ENCODE measurements at places on chromosomes 5 and 9.

DNA sequence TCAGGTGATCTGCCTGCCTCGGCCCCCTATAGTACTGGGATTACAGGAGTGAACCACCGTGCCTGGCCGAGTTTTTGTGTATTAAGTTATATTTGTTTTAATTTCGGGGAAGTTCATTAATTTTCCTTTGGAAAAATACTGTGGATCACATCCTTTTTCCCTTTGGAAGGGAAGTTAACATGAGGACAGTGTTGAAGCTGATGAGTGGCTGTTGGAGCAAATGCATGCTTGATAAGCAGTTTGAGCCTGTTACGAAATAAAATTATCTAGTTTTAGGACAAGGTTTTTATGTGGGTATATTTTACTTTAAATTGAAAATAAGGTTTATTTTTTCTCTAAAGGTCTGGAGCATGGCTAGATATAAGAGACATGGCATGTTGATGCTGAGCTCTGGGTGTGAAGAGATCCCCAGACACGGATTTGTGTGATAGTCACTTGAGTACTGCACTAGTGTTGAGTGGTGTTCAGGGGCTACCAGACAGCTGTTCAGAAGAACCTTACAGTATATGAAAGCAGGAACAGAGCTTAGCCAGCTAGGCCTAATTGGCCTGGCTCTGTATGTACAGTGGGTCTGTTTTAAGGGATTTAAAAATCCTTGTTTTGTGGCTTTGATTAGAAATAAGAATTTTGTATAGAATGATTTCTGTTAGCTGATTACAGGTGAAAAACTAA, 17.4 kb downstream of the LMNB1 start:
- no peak for DNase-seq

DNA sequence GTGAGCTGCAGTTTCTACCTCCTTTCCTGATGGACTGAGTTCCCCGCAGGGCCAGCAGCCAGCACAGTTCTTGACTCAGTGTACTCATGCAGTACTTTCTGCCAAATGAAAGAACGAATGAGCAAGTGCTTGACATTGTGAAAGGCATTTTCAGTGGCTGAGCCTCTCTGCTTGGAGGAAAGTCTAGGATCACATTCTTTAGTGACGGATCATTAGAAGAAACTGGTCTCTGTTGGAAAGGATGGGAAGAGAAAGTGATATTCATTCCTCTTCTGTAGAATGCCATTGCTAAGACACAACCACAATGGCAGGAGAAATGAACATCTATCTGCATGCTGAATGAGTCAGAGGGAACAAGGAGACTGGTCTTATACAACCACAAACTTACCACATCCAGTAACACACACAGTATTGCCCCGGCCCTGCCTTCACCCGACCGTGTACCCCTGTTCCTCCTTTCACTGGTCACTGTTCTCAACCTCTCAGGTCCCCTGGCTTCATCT, 206.9 kb downstream of the CRB2 start:
- DNase-seq, result peak; percentile 40

DNA sequence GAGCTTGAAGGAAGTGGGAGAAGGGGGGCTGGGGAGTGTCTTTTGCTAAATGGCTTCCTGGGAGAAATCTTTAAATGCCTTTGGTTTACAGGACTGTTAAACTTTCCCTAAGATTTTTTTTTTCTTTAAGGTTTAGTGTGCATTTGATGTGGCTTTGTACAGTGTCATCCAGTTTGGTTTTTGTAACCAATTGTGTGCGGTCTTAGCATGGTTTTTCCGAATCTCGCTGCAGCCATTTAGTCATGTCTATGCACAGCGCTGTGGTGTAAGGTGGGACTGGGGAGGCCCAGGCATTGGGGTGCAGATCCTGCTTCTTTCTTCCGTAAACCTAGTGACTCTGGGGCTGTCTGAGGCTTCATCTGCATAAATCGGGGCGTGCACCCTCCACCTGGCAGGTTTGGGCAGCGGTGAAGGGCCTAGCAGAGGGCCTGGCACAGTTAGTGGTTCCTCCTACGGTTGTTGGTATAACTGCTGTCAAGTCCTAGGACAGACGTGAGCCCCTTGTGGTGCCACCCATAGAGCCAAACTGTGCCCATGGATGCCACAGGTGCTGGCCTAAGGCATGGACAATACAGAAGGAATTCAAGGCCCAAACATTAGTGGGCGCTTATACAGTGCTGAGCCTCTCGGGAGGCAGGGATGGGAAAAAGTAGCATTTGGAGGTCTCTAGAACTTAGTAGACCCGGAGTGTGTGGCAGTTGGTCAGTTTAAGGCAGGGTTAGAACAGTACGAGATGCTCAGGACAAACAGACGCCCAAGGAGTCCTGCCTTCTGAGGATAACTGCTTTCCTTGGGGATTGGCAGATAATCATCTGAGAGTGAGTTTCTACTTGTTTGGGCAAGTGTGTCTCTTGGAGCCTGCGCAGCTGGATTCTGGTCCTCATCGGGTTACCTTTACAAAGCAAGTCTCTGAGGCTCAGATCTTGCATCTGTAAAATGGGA, 1.5 kb downstream of the PRRC2B start:
- DNase-seq, result peak; percentile 44

- DNase-seq, result no peak
Measured at GRCh38 chr5:104370523-104370922, 807.9 kb upstream of the NUDT12 start.

GRCh38 chr5:146025114-146025680, 80.2 kb downstream of the PLAC8L1 start:
- DNase-seq, result no peak

DNA sequence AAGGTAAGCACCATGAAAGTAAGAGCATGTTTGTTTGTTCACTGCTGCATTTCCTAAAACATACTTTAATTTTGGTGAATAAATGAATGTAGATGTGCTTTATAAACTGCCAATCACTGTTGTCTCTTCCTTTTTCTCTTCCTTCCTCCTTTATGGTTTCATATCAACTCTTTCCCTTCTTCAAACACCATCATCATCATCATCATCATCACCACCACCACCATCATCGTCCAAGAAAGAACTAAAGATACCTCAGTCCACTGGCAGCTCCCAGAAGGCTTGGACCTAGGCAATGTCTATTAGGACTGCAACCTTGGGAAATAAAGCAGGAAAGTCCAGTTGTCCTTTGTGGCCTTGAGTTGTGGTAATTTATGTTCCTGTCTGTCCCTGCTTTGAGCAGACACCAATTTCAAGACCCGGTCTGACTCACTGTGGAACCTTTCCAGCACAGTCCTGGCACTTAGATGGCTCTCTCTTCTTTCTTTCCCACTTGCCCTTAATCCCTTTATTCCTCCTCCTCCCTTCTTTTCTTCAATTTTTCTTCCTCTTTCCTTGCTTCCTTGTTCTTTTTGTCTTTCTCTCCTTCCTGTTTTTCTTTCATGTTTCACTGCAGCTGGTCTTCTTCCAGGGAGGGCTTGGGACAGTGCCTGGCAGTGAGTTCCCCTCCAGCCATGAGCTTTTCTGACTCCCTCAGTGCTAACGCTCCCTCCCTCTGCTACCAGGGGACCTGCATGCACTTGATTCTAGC, 99.3 kb downstream of the ANGPTL2 start:
- DNase-seq, result no peak

- no peak for DNase-seq
Measured at GRCh38 chr9:105678163-105678562, 15.9 kb downstream of the TAL2 start.

DNA sequence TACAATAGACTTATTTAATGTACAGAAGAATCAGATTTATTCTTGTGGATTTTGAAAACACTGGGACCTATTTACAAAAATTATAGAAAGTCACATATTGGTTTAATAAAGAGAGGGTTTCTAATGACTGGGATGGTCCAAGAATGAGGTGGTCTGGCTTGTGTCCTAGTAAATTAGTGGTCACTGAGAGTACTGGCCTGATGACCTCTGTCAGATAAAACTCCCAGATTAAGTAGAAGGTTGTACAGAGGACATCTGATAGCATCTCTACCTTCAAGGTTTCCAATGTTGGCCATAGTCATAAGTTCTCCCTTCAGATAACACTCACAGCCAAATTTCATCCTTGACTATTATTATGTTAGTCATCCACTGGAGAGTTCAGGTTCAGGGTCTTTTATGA, 692.9 kb downstream of the MTRR start:
- no peak for DNase-seq

DNA sequence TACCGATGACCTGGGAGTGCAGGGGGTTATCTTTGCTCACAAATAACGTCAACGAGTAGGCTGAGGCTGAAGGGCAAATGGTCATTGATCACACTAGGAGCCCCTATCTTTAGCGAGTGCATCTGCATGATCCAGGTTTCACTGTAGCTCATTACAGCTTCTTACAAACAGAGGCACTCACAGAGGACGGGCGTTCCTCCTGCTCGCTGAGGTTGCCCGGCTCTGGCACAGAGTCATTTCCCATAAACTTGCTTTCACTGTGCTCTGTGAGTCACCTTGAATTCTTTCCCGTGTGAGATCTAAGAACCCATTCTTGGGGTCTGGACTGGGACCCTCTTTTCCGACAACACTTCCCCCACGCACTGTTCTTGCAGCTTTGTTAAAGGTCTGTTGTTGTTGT, 1.9 kb upstream of the PAEP start:
- DNase-seq, result no peak

DNA sequence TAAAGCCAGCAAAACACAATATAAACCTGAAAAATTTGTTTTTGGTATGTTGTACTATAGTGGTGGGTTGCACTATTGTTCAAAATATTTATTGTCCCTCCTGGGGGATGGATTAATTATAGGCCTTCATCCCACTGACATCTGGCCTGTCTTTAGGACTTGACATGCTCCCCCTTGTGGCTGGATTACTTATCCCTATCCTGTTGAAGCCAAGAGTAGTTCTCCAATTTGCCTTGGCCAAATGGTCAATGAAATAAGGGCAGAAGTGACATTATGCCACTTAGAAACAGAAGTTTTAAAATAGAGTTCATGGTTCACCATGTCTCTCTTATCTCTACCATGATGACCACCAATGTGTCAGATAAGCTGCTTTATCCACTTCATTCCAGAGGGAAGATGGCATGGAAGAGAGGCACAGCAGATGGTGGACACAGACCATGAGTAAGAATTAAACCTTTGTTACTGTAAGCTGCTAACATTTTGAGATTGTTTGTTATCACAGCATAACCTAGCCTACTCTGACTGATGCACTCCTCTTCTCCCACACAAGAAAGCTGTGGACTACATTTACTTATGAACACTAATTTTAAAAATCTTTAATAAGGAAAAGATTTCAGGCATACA, 29.2 kb upstream of the ARHGEF28 start:
- DNase-seq, result peak; percentile 41

- DNase-seq, result no peak
Measured at GRCh38 chr5:56037531-56038010, 42.8 kb upstream of the IL6ST start.

GRCh38 chr5:124059200-124059599, 547.2 kb downstream of the CSNK1G3 start:
- DNase-seq, result peak; percentile 49

DNA sequence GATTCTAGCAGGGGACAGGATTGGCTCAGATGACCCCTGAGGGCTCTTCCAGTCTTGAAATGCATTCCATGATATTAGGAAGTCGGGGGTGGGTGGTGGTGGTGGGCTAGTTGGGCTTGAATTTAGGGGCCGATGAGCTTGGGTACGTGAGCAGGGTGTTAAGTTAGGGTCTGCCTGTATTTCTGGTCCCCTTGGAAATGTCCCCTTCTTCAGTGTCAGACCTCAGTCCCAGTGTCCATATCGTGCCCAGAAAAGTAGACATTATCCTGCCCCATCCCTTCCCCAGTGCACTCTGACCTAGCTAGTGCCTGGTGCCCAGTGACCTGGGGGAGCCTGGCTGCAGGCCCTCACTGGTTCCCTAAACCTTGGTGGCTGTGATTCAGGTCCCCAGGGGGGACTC, 2.9 kb upstream of the MYOZ3 start:
- DNase-seq, result no peak

Measured in SW480 (cell line).